ENCODE measurements at places on chromosomes 3 and 15.

GRCh38 chr15:70291305-70292075, 193.8 kb upstream of the TLE3 start:
- DNase-seq, result no peak

GRCh38 chr3:131485119-131485518, 17.7 kb downstream of the MRPL3 start:
- no peak for DNase-seq

- no peak for DNase-seq
Measured at GRCh38 chr15:71304681-71305080, 189.4 kb downstream of the THSD4 start.

- DNase-seq, result no peak
Measured at GRCh38 chr15:90294159-90294558, 28.7 kb downstream of the NGRN start.

DNA sequence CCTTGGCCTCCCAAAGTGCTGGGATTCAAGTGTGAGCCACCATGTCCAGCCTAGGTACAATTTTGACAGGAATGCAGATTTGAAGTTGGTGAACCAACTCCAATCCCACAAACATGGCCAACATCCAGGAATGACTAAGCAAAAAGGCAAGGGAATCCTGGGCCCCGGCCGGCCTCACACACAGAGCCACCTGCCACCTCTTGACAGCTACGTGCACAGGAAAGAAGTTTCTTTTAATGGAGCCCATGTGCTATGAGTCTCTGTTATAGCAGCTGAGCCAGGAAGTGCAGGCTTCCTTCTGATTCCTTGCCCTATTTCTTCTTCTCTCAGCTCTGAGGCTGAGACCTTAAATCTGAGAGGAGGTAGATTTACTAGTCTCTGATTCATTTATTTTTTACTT, 8.8 kb downstream of the TMEM40 start:
- no peak for DNase-seq

Data from left colon (tissue), 2 donors.